ENCODE measurements at places on chromosomes 3 and 15.

GRCh38 chr3:169710619-169711018, 47.1 kb upstream of the MECOM start:
- no peak overlapping the region for H3K27ac ChIP-seq
- no peaks in the 10 kb centered on the region for H3K27me3 ChIP-seq
- no peak for DNase-seq
- H3K4me1 ChIP-seq: no peaks in the 10 kb centered on the region

DNA sequence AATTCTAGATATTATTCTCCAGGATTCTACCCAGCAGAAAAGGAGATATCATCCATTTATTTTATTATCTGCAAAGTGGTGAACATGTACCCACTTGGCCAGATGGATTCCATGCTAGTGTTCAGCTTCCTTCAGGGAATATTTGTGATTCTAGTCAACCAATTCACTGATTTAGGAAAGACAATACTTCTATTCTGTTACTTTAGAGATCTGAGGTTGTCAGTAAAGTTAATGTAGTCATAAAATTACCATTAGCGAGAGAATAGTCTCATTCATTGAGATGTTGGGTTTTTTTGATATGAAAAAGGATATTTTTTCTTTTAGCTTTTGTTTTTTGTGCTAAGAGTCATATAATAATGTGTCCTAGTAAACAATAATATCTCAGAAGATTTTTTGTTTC, 222.8 kb downstream of the CGGBP1 start:
- H3K4me1 ChIP-seq: no peaks in the 10 kb centered on the region
- no peaks in the 10 kb centered on the region for H3K36me3 ChIP-seq
- no peak for DNase-seq
- H3K4me3 ChIP-seq: no peak overlapping the region
- H3K27me3 ChIP-seq: no peaks in the 10 kb centered on the region
- H3K27ac ChIP-seq: no peak overlapping the region

DNA sequence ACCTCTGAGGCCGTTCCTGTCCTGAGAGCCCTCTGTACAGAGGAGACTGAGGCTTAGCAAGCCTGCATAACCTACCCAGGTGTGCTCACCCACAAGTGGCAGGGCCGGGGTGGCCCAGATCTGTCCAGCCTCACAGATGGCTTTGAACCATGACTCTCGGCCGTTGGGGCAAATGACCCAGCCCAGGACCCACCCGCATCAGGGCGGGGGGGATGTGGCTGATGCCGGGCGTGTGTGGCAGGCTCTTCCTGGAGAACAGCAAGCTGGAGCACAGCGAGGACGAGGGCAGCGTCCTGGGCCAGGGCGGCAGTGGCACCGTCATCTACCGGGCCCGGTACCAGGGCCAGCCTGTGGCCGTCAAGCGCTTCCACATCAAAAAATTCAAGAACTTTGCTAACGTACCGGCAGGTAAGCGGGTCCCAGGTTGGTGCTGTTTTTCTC, 133.5 kb downstream of the LRRK1 start:
- H3K4me3 ChIP-seq: no peak overlapping the region
- H3K27me3 ChIP-seq: no peaks in the 10 kb centered on the region
- H3K4me1 ChIP-seq: no peaks in the 10 kb centered on the region
- H3K27ac ChIP-seq: no peak overlapping the region
- peaks cover 83% of the 10 kb centered on the region for H3K36me3 ChIP-seq

DNA sequence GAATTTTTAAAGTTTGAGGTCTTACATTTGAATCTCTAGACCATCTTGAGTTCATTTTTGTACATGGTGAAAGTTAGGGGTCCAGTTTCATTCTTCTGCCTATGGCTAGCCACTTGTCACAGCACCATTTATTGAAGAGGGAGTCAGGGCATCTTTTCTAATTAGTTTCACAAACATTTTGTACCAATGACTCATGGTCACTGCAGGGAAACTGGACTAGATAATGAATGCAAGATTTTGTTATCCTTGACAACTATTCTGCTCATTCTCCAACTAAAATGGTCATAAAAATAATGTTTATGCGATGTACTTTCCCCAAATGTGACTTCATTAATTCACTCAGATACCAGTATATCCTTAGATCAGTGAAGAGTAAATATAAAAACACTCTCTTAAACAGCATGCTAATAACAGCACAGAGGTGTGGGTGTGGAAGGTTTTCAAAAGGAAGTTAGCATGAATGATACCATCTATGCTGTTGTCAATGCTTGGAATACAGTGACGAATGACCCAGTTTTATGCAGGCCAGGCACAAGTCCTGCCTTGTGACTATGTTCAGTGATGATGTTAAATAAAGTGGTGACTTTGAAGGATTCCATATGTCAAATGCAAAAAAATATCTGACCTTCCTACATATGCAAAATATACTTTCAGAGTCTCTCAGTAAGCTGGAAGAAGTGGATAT, 314.9 kb upstream of the TMCO5A start:
- no peaks in the 10 kb centered on the region for H3K36me3 ChIP-seq
- no peaks in the 10 kb centered on the region for H3K27me3 ChIP-seq
- no peak overlapping the region for H3K4me3 ChIP-seq

- no peak overlapping the region for H3K4me3 ChIP-seq
- no peaks in the 10 kb centered on the region for H3K36me3 ChIP-seq
- no peaks in the 10 kb centered on the region for H3K4me1 ChIP-seq
- H3K27me3 ChIP-seq: no peaks in the 10 kb centered on the region
- H3K27ac ChIP-seq: no peak overlapping the region
These were observed 869.2 kb downstream of the IGSF11 start for GRCh38 chr3:118165413-118165812.

DNA sequence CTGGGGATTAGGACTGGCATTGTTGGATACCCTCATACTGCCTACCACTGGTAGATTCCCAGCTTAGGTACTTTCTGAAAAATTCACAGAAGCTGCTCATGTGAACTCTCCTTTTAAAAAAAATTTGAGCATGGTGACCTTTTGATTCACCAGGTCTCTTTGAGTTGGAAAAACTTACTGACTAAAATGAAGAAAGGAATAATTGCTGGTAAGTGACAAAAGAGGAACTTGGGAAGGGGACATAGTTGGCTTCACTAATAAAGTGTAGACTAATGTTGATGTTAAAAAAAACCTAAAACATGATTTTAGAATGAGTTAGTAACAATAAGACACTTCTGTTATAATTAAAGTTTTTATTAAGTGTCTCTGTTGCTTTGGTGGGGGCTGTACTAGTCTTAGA, 8.6 kb downstream of the VPS8 start:
- no peak for DNase-seq
- no peaks in the 10 kb centered on the region for H3K27me3 ChIP-seq
- H3K4me3 ChIP-seq: no peak overlapping the region
- H3K36me3 ChIP-seq: no peaks in the 10 kb centered on the region

- DNase-seq: no peak
- no peak overlapping the region for H3K4me3 ChIP-seq
- no peaks in the 10 kb centered on the region for H3K4me1 ChIP-seq
- no peaks in the 10 kb centered on the region for H3K27me3 ChIP-seq
- H3K27ac ChIP-seq: no peak overlapping the region
- H3K36me3 ChIP-seq: no peaks in the 10 kb centered on the region
These were observed 51.0 kb upstream of the SLCO2A1 start for GRCh38 chr3:134080761-134081160.

DNA sequence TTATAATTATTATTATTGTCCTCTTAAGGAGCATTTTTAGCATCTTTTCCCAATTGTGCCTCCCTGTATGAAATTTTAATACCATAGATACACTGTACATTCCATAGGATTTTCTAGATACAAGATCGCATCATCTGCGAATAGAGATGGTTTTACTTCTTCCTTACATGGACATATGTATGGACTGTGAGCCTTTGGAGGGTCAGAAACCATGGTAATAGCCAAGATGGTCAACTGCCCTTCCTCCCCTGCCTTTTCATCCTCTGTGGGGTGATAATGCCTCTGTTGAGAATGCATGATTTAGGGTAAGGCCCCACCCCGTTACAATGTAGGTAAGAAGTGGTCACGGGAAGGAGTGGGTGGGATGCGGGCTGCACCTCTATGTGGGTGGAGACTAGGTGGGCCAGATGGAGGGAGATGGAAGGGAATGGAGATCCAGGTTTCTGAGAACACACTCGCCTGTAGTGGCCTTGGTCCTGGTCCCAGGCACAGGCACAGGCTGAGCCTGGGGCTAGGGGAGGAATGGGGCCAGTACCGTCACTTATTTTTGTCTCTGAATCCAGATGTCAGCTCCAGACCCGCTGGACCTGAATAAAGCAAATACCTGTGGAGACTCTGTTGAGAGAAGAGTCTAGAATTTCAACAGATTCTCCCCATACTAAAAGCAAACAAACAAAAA, 31.7 kb downstream of the GOLGA6A start:
- H3K27ac ChIP-seq: peak overlapping the region; percentile 79
- H3K36me3 ChIP-seq: no peaks in the 10 kb centered on the region
- no peaks in the 10 kb centered on the region for H3K27me3 ChIP-seq

GRCh38 chr15:60740787-60741354, 261.9 kb upstream of the ICE2 start:
- no peak overlapping the region for H3K4me3 ChIP-seq
- H3K27me3 ChIP-seq: no peaks in the 10 kb centered on the region
- no peak for DNase-seq
- no peaks in the 10 kb centered on the region for H3K36me3 ChIP-seq
- no peak overlapping the region for H3K27ac ChIP-seq

DNA sequence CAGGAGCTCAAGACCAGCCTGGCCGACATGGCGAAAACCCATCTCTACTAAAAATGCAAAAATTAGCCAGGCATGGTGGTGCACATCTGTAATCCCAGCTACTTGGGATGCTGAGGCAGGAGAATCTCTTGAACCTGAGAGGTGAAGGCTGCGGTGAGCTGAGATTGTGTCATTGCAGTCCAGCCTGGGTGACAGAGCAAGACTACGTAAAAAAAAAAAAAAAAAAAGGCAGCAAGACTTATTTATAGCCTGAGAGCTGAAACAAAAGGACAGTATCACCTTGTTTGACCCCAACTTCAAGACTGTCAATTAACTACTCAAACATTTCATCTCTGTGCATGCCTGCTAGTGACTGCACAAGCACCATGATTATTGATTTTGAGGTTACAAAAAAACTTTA, 478.9 kb upstream of the GBE1 start:
- H3K4me3 ChIP-seq: no peak overlapping the region
- H3K4me1 ChIP-seq: no peaks in the 10 kb centered on the region
- DNase-seq: no peak
- no peak overlapping the region for H3K27ac ChIP-seq
- H3K27me3 ChIP-seq: no peaks in the 10 kb centered on the region
- H3K36me3 ChIP-seq: no peaks in the 10 kb centered on the region

GRCh38 chr3:155131104-155131503, 51.0 kb downstream of the MME start:
- H3K27me3 ChIP-seq: no peaks in the 10 kb centered on the region
- no peaks in the 10 kb centered on the region for H3K4me1 ChIP-seq
- DNase-seq: no peak
- H3K4me3 ChIP-seq: no peak overlapping the region
- no peaks in the 10 kb centered on the region for H3K36me3 ChIP-seq
- no peak overlapping the region for H3K27ac ChIP-seq

GRCh38 chr3:63976161-63976871, 47.0 kb downstream of the PSMD6 start:
- no peak for DNase-seq
- no peak overlapping the region for H3K4me3 ChIP-seq
- H3K36me3 ChIP-seq: peaks cover 12% of the 10 kb centered on the region
- peak overlapping the region; percentile 26 for H3K27ac ChIP-seq

DNA sequence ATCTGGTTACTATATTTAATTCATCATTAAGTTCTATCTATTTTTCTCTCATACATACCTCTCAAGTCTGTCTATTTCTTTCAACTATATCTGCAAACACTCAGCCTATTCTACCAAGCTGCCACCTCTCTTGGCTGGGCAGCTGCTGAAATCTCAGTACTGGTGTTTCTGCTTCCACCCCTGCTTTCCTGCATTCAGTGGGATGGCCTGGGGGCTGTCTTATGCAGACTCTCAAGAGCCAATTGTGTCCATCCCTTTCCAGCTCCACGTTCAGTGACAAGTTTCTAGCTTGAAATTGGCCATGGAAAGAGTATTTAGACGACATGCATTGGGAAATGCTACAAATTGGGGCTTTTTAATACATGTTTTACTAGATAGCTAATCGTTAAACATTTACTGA, 378.4 kb upstream of the DPPA4 start:
- no peaks in the 10 kb centered on the region for H3K36me3 ChIP-seq
- H3K4me3 ChIP-seq: no peak overlapping the region
- no peak for DNase-seq
- H3K27ac ChIP-seq: no peak overlapping the region
- no peaks in the 10 kb centered on the region for H3K27me3 ChIP-seq

DNA sequence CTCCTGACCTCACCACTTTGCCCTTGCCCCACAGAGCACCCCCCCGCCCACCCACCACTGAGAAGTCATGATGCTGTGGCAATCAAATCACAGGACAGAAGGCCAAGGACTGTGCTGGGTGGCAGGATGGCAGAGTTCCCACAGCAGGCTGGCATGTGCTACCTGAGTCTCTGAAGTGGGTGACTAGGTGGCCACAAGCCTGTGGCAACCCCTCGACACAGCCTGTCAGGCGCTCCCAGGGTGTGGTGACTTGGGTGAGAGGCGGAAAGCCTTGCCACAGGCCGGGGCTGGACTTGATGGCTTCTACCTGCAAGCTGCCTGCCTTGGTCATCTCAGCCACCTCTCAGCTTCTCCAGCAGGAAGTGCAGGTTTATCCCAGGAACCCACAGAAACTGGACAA, 15.6 kb upstream of the DUSP7 start:
- peak overlapping the region; percentile 80 for H3K27ac ChIP-seq
- no peak for DNase-seq
- no peaks in the 10 kb centered on the region for H3K27me3 ChIP-seq
- peaks cover 21% of the 10 kb centered on the region for H3K4me1 ChIP-seq
- H3K36me3 ChIP-seq: no peaks in the 10 kb centered on the region
